ENCODE measurements at places on chromosomes 1 and 21.

- DNase-seq = no peak
Measured at GRCh38 chr1:210801501-210801900, 332.4 kb downstream of the KCNH1 start.

DNA sequence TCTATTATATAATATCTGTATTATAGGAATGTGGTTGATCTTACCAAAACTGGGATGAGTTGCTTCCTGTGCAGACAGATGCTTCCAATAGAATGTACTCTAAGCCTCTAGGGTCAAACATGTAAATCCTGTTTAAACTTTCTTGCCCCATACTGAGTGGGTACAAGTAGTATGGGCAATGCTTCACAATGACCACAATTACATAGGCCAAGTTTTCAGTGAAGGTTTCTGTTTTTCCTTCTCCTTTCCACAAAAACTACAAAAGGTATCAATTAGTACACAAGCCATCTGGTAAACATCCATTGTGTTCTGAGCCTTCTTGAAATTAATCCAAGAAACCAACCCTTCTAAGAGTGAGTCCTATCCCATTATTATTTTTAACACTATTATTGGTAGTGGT lies 16.8 kb downstream of the OTUD7B start:
- no peak for DNase-seq

- DNase-seq = no peak
Measured at GRCh38 chr1:114352797-114353196, 158.2 kb downstream of the TRIM33 start.

- DNase-seq = no peak
Measured at GRCh38 chr1:27342778-27343638, 1.2 kb downstream of the SYTL1 start.

DNA sequence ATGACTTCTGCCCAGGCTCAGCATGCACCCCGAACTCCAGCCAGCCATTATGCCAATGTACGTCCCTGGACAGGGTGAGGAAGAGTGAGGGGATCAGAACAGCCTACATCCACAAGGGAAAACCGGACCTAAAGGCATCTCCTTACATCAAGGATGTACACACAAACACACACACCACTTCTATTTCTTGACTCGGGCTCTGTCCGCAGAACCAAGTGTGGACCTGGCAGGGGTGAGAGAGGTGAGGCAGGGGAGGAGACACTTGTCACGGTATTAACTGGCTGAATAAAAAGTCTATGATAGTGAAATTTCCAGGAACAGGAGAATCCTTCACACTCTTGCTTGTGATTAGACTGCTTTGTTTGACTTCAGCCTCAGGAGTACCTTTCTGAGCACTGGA lies 2.3 kb downstream of the LMOD1 start:
- DNase-seq = no peak

- DNase-seq = no peak
Measured at GRCh38 chr1:52424813-52425212, 20.4 kb downstream of the PRPF38A start.

DNA sequence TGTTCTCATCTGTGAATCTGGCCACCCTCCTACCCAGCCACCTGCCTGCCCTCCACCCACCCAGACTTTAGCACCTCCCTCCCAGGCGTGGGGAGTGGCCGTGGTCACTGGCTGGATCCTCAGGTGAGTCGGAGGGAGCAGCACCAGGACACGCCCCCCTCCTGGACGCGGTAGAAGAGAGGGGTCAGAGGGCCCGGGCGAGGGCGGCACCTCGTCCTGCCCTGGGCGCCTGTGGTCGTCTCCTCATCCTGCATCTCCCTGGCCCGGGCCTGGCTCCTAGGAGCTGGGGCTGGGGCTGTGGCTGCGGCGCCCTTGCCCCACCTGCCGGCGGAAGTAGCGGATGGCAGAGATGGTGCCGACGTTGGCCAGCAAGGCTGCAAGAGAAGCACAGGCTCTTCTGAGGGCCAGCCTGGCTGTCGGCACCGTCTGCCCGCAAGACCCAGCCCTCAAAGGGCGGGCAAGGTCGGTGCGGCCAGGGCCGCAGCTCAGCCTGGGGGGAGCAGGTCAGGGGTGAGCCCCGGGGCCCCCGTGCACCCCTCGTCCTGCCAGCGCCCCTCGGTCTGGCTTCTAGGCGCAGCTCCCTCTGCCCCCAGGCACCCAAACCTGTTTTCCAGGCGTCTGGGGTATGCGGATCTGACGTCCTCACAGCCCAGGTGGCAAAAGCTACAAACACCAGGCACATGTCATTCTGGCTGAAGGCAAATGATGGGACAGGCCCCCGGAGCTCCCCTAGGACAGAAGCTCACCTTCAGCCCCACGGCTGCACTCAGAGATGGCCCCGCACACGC lies 5.8 kb downstream of the PERM1 start:
- no peak for DNase-seq

GRCh38 chr1:40783001-40783905 lies at the start of gene KCNQ4:
Gene KCNQ4 (plus strand): TSS chr1:40783787. CDS start chr1:40784094, 307 bp downstream.
- DNase-seq = peak; percentile 67
